ENCODE measurements at places on chromosomes 4 and X.

DNA sequence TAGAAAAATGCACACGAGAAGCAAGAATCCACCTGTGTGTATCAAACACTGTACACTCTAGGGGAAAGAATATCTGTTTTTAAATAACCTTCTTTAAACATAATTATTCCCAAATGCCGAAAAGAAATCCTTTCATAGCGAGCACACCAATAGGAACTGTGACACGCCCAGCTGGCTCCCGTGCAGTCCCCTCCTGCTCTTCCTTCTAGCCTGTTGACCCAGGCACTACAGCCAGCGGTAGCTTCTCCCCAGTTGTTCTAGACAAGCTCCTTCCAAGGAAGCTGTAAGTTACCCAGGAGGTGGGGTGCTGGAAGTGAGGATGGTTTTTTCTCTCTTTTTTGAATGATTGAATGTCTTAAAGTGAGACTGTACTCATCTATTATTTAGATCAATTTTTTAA, 19.5 kb upstream of the NOCT start:
- no peak for DNase-seq

DNA sequence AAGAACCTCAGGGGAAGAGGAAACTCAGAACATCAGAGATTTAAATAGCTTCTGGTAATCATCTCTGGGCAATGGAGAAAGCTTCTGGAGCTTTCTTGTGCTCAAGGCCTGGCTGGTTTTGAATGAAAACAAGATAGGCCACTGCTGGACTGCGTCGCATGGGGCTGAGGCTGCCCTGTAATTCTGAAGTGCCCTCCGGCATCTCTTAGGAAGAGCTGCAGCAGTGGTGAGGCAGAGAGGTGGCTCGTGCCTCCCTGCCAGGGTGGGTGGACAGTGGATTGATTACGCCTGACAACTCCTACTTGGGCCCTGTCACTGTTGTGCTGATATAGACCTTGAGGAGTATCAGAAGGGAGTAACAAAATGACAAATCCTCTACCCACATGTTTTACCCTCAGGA, 279.7 kb downstream of the NR3C2 start:
- DNase-seq = no peak

- DNase-seq = peak; percentile 69
Measured at GRCh38 chr4:101345271-101345595, 2.1 kb downstream of the PPP3CA start.

DNA sequence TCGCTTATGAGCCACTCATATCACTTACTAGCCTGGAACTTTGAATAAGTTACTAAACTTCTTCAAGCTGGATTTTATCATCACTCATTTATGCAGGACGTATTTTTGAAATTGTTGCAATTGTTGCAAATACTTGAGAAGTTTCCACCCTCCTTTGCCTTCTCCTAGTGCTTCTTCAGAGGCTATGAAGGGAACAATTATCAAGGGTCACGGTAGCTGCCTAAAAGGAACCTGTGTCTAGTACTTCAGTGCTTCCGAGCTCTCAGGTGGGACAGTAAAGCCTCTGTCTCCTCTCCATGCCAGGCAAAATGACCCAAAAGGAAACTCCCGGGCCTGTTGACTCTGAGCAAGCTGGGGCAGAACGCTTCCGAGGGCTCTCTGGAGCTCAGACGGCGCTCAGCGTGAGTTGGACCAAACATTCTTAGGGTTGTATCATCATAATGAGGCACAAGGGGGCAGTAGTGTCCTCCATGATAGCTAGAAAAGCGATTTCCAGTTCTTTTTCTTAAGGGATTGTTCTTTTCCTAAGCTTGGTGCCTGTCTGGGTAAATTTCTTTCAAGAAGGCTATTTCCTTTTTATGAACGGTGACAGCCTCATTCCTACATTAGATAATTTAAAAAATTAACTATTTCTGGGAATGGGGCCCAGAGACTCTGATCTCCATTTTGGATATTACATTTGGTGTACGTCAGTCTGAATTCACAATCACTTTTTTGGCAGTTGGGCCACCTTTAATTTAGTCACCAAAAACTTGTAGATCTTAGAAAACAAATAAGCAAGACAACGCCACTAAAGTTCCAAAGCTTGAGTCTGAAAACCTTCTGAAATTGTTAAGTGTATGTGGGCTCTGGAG, 73.1 kb downstream of the PACRGL start:
- peak; percentile 61 for DNase-seq

DNA sequence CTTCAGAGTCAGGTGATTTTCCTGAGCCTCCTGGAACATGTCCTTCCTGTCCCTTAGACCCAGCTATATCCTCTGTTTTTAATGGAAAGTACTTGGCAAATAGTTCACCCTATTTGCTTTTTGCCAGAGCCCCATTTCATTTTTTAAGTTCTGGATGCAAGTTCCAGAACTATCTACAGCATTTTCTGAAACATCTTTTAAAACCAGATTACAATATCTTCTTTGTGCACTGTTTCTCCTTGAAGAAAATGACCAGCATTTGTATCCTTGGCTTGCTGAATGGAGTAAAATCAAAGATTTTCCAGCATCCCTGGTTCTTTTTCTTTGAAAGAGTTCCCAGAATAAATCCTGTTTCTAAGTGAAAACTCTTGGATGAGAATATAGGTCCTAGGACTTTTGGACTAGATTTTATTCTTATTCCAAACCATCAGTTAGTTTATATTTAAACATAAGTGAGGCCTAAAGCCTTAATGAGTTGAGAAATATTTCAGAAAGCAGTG, 224.3 kb downstream of the ANK2 start:
- DNase-seq = no peak

DNA sequence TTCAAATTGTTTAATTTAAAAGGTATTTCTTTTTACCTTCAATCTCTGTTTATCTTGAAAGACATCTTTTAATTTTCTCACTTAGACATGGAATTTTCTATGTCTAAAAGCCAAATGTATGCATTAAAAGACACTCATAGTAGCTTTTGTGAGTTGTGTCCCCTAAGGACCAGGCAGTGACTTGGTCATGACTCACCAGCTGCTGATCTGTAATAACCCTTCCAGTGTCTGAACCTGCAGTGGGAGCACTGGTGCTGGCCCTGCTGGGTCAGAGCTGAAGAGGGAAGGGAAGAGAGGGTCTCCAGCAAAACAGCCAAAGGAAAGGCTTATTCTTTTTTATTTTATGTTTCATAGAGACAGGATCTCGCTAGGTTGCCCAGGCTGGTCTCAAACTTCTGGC, 31.1 kb upstream of the SH3D19 start:
- DNase-seq = no peak

GRCh38 chr4:81260443-81261101, 45.5 kb upstream of the PRKG2 start:
- no peak for DNase-seq

DNA sequence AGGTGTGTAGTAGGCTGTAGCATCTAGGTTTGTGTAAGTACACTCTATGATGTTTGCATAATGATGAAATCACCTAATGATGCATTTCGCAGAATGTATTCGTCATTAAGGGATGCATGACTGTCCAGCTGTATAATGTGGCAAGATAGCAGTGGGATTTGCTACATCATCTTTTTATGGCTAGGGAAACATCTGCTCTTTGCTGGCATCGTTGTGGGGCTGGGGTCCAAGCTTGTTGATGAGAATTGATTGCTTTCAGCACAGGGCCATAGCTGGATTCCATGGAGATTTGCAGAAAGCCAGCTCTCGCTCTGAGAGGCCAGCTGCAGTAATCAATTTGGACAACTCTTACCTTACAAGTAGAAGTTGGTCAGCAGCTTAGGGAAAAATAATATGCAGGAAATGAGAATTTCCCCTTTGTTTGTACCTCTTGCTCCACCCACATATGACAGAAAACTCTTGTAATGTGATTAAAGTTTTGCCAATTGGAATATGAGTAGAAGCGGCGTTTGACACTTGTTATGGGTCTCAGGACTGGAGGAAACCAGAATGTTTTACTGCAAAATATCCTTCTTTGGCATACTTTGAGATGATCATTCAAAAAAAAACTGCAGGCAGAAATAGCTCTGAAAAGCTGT, 310.5 kb downstream of the RAPGEF2 start:
- DNase-seq = no peak

DNA sequence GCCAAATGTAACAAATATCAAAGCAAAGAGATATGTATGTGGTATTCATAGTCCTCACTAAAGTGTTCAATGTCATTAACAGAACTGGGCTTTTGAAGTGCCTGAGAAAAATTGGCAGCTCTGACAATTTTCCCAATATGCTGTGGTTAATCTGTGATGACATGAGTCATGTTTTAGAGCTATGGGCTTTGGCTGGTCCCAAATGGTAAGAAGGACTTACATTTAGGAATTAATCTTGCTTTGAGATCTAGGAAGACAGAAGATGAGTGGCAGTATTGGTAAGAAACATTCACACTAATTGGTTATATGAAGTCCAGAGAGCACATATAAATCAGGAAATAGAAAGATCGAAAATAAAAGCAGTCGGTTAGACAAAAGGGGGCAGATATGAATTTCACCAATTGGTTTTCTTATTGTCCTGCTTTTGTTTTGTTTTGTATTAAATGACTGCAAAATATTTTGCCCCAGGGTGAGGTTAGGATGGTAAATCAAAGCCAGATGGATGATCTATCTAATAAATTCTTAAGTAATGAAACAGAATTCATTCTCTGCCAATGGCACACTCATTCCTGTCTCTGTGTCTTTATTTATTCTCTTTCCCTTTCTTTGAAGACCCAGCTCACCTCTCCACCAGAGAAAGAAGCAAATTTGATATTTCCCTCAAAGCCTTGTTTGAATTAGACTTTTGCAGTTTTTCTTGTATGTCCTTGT, 993.1 kb downstream of the RPA4 start:
- DNase-seq = no peak

DNA sequence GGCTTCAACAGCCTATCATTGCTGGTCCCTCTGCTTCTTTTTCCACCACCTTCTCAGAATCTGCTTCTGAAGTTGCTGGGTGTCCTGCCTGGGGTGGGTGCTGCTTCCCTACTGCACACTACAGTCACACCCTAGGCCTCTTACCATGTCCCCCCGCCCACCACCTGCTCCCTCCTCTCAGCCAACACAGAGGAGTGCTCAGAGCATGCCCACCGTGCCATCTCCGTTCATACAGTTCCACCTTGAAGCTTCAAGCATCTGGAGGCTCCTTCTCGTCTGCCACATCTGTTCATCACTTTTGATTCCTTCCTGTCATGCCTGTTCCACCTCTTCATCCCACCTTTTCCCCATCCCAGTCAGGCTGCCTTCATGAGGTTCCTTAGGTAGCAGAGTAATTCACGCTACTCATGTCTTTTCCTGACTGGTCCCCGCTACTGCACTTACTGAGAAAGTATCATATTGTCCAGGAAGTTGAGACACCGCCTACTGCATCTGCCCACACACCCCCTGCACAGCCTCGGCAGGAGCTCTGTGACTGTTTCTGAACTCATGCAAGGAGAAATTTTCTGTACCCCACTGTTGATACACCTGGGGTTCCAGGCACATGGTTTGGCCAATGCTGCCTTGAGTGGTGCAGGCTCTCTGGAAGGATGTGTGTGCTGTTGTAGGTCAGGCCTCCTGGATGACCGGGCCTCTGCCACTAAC, 39.5 kb downstream of the HADH start:
- DNase-seq = no peak

GRCh38 chrX:10395643-10396042, 224.7 kb downstream of the MID1 start:
- DNase-seq = no peak

- DNase-seq = no peak
Measured at GRCh38 chr4:82839624-82840023, 41.0 kb upstream of the SCD5 start.

GRCh38 chrX:7117587-7117986, 29.9 kb upstream of the STS start:
- no peak for DNase-seq

DNA sequence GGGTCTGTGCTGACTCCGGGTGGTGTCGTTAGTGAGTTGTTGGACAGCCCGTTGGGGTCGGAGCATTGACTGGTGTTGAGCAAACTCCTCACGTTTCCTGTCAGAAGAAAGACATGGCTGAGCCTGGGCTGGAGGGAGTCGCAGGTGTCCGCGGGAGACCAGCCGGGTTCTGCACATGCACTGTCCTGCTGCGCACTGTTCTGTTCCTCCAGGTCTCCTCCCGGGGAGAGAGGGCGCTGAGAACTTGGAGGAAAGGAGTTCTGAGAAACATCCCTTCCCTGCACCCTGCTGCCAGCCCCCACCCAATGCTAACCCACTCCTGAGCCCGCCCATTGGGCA, 1.1 kb downstream of the ZNF141 start:
- peak; percentile 14 for DNase-seq
